ENCODE measurements at places on chromosomes 2 and 18.
A peak's percentile ranks its signal among the peaks of the same experiment; 100 is the strongest.

- DNase-seq, result no peak
Measured at GRCh38 chr2:101408925-101409324, 21.6 kb upstream of the CREG2 start.

DNA sequence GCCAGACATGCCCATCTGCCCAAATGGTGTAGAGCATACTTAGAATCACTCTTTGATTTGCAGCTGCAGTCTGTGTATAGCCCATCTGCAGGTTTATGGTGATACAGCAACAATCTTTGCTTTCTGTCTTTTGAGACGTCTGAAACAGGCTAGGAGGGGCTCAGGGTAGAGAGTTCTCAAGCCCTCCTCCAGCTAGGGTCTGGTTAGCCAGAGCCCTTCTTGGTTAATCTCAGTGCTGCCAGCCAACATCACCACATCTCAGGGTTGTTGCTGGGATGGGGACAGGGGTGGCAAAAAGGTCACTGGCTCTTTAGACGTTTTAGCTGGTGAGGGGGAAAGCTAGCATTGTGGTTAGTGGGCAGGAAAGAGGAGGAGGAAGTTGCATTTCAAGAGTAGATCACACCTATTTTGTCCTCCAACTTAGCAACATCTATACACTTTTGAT is 136.6 kb upstream of the ACAA2 start:
- DNase-seq, result no peak

- DNase-seq, result no peak
Measured at GRCh38 chr18:66632756-66633155, 28.9 kb upstream of the CDH19 start.

DNA sequence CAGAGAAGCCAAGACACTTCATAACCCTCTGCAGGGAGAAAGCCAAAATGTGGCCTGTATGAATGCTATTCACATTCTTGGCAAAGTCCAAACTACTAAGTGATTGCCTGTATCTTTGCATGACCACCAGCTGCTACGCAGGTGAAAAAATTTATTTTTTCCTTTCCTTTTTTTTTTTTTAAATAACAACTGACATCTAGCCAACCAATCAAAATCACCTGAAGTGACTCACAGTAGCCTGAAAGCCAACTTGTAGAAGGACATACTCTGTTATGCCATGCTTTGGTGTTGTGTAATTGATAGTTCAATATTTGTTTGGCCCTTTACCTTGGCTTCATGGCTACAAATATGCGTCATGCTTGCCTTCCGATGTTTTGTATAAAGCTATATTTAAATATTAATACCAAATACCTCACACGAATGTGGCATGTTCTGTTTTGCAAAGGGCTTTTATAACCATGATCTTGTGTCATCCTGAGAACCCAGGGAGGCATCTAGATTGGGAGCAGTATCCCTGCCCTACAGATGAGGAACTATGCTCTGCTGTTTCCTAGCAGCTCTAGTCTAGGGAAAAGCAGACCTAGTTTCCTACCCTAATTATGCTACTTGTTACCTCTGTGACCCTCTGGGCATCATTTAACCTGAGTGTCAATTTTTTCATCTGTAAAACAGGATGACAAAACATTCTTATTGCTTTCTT is 102.1 kb downstream of the MYOM1 start:
- no peak for DNase-seq

GRCh38 chr2:65067806-65068553 is 11.8 kb downstream of the CEP68 start:
- DNase-seq, result no peak

- DNase-seq, result no peak
Measured at GRCh38 chr2:188440849-188441248, 149.2 kb downstream of the GULP1 start.

- peak; percentile 74 for DNase-seq
Measured at GRCh38 chr2:9897331-9897737, 54.1 kb downstream of the TAF1B start.

DNA sequence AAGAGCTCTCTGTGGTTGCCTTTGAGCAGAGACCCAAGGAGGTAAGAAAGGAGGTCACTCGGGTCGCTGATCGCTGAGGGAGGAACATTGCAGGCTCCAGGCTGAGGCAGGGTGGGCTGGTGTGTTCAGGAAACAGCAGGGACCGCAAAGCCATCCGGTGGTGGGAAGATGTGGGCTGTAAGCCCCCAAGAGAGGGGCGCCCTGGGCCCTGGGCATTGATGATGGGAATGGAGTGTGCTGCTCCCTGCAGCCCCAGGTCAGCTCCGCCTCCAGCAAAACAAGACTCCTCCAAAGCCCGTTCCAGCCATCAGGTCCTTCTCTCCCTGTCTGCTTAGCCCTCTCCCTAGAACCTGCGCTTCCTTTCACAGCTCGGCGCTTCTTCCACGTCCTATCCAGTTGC is 229.7 kb downstream of the KLHL29 start:
- no peak for DNase-seq

GRCh38 chr2:46119453-46119852 is 177.8 kb upstream of the EPAS1 start:
- DNase-seq, result peak; percentile 85

DNA sequence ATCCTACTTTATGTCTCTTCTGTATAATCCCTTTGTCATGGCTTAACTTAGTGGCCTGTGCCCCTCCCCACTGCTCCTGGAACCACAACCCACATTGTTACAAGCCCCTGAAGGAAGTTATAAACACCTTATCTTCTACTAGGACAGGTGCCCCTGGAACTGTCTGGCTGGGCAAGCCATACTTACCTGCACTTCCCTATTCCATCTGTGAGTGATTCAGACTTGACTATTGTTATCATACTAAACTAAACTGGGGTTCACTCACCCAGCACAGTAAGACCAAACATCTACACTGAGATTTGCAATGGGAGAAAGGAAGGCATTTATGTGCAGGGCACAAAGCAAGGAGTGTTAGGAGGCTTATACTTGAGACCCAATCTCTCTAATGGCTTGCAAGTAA is 3.7 kb upstream of the UGT1A6 start:
- DNase-seq, result no peak

DNA sequence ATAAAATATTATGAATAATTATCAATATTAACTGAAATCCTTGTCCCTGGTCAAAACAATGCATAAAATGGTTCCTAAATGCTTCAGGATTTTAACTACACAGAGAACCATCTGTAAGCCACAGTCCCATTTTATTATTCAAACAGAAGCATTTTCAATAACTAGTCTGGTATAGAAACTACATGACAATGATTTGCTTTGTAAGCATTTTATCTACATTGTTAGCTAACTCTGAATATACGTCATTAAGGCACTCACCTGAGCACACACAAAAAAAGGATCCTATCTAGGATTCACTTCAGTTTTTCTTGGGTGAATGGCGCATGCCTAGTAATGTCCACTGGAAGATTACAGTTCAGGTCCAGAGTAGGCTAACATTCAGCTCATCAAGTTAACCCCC is 22.8 kb downstream of the EPB41L3 start:
- DNase-seq, result no peak

- no peak for DNase-seq
Measured at GRCh38 chr2:157995117-157995516, 106.6 kb upstream of the UPP2 start.

DNA sequence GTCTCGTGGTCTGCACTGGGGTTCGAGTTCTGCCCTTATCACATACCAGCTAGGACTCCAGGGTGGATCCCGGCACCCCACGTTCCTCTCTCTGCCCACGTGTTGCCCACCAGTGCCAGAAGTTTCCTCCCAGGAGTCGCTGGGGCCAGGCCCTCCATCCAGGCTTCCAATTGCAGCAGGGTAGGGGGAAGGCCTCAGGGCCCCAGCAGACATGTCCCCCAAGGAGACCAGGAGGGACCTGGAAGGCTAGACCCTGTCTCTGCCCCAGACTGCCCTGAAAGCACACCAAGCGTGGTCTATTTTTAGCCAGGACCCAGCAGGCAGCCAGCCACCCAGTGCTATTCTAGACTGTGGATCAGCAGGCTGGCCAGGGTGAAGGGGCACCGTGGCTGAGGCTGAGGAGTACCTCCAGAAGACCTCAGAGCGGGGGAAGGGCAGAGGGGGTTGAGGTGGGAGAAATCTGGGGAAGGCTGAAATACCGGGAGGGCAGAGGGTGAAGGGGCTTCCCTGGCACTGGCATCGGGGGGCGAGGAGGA is 18.8 kb upstream of the TNS1 start:
- no peak for DNase-seq

DNA sequence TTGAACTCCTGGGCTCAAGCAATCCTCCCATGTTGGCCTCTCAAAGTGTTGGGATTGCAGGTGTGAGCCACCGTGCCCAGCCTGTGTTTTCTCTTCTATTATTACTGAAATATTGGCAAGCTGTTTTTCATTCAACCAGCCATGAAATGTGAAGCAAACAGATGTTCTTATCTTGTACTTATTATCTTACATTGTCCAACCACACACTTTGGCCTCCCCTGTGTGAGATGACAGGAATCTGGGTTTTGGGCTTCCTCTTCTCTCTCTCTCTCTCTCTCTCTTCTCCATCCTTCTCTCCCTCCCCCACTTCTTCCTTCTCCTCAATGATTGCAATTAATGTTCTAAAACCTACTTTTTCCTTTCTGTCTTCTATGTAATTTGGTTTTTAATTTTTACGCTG is 33.1 kb downstream of the RAMP1 start:
- DNase-seq, result no peak

DNA sequence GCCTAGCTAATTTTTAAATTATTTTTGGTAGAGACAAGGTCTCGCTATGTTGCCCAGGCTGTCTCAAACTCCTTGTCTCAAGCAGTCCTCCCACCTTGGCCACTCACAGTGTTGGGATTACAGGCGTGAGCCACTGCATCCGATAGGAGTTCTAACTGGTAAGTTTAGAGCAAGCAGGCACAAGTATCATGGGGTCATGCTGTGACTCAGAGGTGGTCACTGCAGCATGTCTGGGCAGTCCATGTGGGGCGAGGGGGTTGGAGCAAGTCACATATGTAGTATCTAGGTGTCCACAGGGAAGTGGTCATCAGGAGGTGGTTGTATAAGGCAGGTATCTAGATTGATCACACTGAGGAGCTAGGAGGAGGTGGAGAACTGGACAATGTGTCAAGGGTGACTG is 22.7 kb upstream of the STARD7 start:
- no peak for DNase-seq

DNA sequence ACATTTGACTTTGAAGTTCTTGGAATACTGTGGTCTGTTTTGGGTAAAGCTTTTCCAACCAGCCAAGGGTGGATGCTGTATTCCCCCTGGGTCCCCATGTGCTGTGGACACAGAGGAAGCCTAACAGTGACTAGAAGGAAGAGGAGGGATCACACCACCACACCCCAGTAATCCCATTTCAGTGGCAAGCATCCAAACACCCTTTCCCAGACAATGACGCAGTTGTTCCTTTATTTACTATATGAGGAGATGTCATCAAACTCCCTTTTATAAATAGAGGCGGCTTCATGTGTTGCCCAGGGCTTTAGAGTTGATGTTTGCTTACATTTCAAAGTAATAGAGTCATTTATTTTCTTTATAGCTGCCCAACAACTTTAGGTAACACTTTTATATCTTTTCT is 959.4 kb upstream of the GYPC start:
- DNase-seq, result no peak

- peak; percentile 71 for DNase-seq
Measured at GRCh38 chr2:180006781-180007579, at the start of gene CWC22. Gene CWC22, minus strand, starts transcription at chr2:180007297. Its CDS starts 13,956 bp downstream, at chr2:179993341.

DNA sequence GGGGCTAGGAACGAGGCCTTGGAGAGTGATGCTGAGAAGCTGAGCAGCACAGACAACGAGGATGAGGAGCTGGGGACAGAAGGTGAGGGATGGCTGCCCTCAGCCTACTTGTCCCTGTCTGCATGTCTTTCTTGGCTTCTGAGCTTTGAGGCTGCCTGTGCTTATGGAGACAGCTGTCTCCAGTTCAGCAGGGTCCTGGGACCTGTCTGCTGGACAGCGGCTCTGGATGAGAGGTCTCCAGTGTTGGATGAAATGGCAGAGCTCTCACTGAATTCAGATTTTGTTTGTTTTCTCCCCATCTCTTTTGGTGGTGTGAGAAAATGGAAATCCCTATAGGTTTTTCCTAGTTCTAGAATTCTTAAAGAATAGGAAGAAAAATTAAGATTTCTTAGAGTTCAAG is 54.8 kb downstream of the NTSR2 start:
- DNase-seq, result no peak

DNA sequence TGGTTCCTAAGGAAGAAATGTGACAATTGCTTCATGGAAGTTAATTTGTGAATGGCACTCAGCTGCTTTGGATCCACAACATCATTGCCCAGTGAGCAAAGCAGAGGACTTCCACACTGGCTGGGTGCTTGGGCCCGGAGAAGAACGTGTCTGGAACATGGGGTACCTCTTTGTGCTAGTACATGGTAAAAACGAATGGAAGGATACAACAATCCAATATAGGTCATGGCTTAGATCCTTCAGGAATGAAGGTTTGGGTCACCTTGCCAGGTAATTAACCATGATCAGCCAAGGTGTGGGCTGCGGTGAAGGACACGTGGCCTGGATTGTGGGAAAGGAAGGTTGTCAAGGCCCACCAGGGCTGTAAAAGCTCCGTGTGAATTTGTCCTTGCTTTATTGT is 245.9 kb upstream of the HS6ST1 start:
- no peak for DNase-seq

- no peak for DNase-seq
Measured at GRCh38 chr18:8893628-8894231, 188.4 kb downstream of the MTCL1 start.

DNA sequence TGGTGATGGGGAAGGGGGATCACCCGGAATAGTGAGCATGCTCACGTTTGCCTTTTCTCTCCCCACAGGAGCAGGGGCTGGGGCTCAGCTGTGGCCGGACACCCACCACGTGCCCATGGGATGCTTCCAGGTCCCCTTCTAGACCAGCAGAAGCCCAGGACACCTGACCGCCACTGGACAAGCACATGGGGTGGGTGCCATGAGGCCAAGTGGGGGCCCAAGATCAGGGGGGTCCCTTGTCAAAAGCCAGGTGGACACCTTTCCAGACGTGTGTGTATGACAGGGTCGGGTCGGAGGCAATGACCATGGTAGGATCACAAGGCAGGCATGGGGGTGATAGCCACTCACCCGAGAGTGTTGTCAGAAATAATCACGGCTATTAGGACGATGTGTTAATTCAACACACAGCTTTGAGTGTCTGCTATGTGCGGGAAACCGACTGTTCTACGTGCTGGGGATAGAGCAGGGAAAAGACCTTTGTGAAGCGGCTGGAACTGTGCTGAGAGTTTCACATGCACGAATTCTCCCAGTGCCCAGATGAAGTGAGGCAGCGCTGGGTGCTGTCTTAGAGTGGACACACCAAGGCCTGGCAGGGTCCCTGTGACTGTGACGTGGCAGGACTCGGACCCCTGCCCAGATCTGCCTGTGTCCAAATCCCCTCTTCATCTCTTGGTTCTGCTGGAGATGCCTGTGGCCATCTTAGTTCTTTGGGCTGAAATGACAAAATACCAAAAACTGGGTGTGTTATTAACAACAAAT is 244.7 kb downstream of the NDUFA10 start:
- DNase-seq, result no peak

DNA sequence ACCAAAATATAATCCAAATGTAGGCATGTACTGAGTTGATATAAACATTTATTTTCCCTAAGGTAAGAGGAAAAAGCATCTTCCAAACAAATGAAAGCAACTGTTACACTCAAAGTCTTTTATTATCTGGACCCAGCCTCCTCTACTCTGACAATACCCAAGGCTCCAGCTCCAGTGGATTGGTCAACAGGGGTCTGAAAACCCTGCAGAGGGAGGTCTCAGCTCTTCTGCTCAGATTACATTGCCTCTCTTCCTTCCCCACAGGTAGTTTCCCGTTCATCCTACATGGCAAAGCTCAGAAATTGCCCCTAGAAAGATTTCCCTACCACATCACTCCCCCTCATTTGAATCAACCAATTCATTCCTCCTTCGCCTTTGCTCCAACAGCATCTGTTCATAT is 457.0 kb downstream of the METTL4 start:
- no peak for DNase-seq
